ENCODE measurements at places on chromosomes 5 and 9. TPM values are rescaled to one million over a fixed set of nuclear protein-coding genes. Genes with fewer than 3 reads are reported as not detected.

DNA sequence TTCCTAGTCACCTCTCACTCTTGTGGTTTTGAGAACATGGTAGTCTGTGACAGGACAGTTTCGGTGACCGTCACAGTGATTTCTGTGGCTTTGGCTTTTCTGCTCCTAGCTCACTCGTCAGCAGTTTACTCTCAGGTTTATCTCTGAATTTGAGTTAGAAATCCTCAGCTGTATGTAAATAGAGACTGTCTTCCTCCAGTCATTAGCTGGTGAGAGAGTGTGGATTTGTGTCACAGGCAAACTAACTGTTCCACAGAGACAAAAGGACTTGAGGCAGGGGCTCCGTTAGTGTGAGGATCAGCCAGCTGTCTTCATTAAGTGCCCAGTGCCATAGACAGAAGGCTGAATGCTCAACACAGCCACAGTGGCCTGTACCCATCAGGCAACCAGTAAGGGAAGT, 131.4 kb downstream of the CD180 start:
- no peak for DNase-seq

DNA sequence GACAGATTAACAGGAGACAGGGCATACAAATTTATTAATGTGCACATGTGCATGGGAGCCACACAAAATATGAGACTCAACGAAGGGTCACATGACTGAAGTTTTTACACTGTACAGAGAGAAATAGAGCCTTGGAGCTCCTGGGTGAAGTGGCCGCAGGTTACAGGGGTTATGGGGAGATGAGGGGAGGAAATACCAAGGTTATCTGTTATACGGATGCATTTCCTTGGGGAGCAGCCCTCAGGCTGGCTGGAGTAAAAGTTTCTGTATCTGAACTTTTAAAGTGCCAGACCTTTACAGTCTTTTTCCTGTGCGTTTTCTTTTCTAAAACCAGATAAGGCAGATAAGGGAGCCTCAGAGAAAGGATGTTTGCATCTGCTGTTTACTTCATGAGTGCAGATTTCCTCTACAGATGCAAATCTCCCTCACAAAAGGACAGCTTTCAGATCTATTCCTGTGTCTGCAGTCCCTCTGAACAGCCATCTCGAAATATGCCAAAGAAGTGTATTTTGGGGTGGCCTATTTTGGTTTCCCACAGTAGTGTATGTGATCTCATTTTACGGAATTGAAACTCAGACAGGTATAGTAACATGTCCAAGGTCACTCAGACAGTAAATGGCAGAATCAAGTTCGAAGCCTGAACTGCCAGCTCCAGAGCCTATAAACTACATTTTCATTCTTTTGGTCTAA, 139.3 kb upstream of the FBXL17 start:
- no peak for DNase-seq

- DNase-seq = no peak
Measured at GRCh38 chr5:79806741-79807140, 117.1 kb downstream of the CMYA5 start.

DNA sequence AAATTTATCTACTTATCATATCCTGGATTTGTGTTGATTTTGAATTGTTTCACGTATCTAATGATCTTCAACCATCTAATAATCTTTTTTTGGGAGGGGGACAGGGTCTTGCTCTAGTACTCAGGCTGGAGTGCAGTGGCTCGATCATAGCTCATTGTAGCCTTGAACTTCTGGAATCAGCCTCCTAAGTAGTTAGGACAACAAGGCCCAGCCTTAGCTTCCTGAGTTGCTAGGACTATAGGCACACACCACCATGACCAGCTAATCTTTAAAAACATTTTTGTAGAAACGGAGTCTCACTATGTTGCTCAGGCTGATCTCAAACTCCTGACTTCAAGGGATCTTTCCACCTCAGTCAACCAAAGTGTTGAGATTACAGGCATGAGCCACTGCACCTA, 34.6 kb downstream of the MRPS27 start:
- DNase-seq = no peak

- DNase-seq = no peak
Measured at GRCh38 chr5:65708145-65708544, 13.8 kb downstream of the SGTB start.

DNA sequence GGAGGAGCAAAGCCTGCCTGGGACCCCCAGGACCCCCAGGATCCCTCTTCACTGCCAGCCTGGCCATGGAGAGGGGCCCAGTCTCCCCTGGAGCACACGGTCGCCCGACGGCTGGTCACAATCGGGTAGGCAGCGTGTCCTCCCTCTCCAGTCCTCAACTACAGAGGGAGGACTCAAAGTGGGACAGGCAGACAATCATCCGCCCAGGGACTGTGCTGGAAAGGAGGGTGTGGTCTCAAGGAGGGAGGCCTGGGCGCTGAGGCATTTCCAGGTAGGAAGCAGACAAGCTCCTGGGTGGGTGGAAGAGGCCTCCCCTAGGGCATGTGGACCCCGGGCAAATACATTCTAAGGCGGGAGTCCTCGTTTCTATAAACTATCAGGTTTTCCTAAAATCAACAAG, 93.2 kb upstream of the ADAMTS2 start:
- DNase-seq = no peak

DNA sequence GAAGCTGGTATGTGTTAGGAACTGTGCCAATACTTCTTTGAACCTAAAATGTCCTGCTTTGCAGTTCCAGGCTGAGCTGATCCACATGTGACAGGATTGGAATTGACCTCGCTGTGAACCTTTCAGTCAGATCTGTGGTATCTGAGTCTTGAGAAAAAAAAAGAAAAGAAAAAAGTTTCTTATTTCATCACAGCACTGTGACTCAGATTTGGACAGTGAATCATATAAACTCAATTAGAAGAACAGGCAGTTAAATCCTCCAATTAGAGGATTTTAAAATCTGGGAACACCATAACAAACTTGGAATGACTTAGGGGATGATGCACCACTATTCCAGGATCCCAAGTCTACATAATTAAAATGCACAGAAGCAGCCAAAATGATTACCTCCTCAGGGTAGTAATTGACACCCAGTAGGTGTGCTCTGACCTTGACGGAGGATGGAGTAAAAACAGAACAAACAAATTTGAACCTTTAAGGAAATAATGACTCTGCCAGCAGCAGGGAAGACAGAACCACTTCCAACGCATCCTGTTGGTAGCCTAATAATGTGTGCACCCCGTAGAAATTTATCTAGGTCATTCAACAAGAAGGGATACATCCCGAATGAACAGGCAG, 57.8 kb upstream of the RAI14 start:
- DNase-seq = no peak

NUTM2G gene
- not detected for total RNA-seq

DNA sequence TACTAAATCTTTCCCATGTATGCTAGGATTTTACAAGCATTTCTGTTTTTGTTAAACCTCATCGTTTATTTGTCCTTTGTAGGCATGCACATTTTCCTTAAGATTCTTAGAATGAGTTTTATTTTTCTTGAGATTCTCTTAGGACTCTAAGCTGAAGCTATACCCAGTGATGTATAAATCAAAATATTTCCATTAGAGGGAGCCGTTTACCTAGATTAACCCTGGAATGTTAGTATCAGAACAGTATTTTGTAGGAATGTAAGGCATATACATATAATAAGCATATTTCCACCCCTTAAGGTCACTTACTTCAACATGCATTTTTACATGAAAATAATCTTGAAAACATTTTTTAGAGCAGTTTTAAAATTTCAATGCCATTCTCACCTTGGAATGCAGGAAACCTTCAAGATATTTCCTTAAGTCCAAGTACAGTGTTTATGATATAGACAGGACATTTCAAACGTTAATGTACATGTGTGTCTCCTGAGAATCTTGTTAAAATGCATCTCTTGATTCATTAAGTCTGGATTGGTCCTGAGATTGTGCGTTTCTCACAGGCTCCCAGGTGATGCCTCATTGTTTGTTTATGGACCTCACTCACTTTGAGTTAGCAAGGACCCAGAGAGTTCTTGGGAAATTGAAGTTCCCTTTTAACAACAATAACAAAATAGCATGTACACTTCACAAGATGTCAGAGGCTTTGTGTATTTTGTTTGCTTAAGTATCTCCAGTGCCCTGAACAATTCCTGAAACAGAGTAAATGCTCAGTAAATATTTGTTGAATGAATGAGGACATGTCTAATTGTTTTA, 34.9 kb upstream of the FCHO2 start:
- no peak for DNase-seq

GRCh38 chr9:125990793-125991220, 243.6 kb downstream of the PBX3 start:
- DNase-seq = no peak

SHISAL2B gene
- total RNA-seq = not detected

DNA sequence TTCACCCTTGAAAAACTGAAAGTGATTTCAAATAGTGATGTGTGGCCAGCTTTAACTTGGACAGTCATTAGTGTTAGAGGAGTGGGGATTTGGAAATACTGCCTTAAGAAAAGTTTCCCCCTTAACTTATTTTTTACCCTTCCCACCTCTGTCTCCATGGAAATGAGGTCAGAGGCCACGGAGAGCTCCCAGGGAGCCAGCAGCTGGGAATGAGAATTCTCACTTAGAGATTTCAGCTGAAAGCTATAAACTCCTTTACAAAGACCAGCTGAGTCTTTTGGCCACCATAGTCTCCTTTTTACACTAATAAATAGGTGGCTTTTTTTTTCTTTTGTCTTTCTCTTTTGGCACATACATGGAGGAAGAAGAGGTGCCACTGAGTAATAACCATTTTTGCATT, 45.7 kb upstream of the PIK3R1 start:
- DNase-seq = no peak

GRCh38 chr5:41878173-41878572, 7.9 kb upstream of the OXCT1 start:
- DNase-seq = no peak

GRCh38 chr5:71767661-71768060, 48.6 kb downstream of the CARTPT start:
- DNase-seq = no peak

- no peak for DNase-seq
Measured at GRCh38 chr5:5521478-5521877, 99.0 kb downstream of the ICE1 start.

Data from right cardiac atrium (tissue), 5 donors.